ENCODE measurements at places on chromosomes 7 and 10.

GRCh38 chr7:13028036-13028824 lies 340.8 kb downstream of the ARL4A start:
- H3K4me1 ChIP-seq, result no peaks in the 10 kb centered on the region
- H3K27ac ChIP-seq, result peak overlapping the region; percentile 65
- no peak overlapping the region for H3K4me3 ChIP-seq
- H3K27me3 ChIP-seq, result no peaks in the 10 kb centered on the region

DNA sequence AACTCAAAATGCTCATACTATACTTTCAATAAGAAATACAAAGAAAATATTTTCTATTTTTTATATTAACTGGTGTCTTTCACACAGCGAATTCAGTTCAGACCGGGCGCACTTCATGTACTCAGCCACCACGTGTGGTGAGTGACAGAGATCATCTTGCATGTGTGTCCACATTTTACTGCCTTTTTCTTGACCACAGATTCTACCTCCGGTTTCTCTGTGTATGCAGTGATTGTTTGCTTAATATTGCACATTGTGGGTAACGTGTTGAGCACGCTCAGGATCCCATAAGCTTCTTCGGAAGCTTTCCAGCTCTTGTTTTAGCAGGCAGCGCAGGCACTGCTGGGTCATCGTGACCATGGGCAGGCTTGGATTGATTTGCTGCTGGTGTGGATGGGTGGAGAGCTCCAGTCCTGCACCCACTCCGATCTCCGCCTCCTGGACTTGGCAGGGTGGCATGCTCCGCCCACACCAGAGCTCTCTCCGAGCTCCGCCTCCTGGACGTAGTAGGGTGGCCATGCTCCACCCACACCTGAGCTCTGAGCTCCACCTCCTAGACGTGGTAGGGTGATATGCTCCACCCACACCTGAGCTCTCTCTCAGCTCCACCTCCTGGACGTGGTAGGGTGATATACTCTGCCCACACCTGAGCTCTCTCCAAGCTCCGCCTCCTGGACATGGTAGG lies 253.3 kb downstream of the DIP2C start:
- H3K4me1 ChIP-seq, result no peaks in the 10 kb centered on the region
- no peak overlapping the region for H3K4me3 ChIP-seq
- no peaks in the 10 kb centered on the region for H3K27me3 ChIP-seq
- DNase-seq, result no peak

DNA sequence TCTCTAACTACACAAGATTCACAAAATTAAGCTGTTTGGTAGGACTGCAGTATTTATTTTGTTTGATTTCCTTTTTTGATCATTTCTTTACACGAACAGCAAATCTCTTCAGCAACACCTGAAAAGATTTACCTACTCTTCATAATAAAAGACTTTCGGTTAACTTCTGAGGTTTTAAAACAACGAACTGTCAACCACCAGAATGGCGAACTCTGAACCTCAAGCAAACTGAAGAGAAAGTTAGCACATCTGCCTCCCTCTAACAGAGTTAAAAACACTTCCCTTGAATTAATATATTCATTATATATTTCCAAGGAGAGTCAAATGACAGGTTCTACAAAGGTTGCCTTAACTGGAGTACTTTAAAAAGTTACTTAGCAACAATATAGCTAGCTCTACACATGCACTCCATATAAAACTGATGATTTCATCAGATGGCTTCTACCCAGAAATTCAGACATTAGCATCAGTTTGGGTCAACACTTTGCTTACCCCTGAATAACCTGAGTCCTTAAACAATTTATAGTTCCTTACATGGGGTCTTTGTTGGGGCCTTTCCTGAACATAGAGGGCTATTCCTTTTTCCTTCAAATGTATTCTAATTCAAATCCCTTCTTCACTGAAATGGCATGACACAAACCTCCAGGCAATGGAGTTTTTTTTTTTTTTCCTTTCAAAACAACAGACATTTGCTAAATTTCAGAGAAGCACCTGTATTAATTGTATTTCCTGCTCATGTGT lies 118.3 kb downstream of the SEM1 start:
- no peaks in the 10 kb centered on the region for H3K4me1 ChIP-seq
- H3K4me3 ChIP-seq, result no peak overlapping the region
- no peak for DNase-seq
- no peaks in the 10 kb centered on the region for H3K27me3 ChIP-seq
- H3K27ac ChIP-seq, result no peak overlapping the region

DNA sequence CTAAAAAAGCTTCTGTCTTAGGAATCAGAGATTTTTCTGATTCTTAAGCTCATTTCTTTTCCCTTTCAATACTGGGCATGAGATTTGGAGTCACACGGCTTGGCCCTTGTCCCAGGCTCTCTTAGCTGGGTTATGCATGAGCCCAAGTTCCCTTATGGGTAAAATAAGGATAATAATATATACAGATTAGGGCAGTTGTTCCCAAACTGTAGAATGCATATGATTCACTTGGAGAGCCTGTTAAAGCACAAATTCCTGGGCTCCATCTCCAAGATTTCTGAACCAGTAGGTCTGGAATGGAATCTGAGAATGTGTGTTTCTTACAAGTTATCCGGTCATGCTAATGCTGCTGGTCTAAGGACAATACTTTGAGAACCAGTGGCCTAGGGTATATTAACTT lies 154.0 kb downstream of the REEP3 start:
- no peak overlapping the region for H3K4me3 ChIP-seq
- H3K36me3 ChIP-seq, result no peaks in the 10 kb centered on the region
- H3K27me3 ChIP-seq, result no peaks in the 10 kb centered on the region
- peaks cover 17% of the 10 kb centered on the region for H3K4me1 ChIP-seq
- no peak overlapping the region for H3K27ac ChIP-seq

DNA sequence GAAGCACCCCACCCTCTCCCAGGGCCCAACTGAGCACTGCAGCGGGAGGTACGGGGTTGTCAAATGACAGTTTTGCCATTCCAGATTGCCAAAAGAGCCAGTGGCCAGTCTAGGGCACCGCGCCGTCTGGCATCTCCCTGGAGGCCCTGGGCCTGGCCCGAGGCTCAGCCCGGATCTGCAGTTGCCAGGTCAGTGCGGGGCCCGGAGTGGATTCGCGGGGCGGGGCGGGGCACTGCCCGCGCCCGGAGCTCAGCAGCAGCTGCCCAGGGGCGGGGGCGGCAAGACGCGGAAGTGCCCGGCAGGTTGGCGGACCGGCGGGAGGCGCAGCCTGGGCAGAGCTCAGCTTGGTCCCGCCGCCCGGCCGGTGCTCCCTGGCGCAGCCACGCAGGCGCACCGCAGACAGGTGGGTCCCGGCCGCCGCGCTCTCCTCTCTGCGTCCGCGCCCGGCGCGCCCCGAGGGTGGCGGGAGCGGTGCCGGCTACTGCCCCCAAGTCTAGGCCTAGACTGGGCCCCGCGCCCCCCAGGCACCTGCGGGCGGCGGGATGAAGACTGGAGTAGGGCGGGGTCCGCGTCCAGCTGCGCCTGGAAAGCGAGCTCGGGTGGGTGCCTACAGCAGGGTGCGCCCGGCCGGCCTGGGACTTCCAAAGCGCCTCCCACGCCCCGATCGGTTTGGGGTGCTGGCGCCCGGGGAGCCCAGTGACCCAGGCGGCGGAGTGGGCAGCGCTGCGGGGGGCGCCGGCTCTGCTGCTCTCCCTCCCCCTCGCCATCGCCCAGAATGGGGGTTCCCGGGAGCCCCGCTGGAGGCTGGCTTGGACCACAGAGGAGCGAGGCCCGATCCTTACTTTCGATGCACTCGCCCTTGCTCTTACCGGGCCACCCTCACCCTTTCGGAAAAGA lies at the start of gene IRF5:
IRF5 (plus strand) TSS at position 281 of the 897 bp plus-strand sequence. CDS start 4,155 bp downstream, outside the sequence.
- H3K36me3 ChIP-seq, result no peaks in the 10 kb centered on the region
- no peaks in the 10 kb centered on the region for H3K27me3 ChIP-seq
- peak within 1 kb of the TSS; percentile 37 for H3K4me3 ChIP-seq
- peaks cover 13% of the 10 kb centered on the region for H3K4me1 ChIP-seq
- H3K27ac ChIP-seq, result peak within 1 kb of the TSS; percentile 60
- no peak for DNase-seq

DNA sequence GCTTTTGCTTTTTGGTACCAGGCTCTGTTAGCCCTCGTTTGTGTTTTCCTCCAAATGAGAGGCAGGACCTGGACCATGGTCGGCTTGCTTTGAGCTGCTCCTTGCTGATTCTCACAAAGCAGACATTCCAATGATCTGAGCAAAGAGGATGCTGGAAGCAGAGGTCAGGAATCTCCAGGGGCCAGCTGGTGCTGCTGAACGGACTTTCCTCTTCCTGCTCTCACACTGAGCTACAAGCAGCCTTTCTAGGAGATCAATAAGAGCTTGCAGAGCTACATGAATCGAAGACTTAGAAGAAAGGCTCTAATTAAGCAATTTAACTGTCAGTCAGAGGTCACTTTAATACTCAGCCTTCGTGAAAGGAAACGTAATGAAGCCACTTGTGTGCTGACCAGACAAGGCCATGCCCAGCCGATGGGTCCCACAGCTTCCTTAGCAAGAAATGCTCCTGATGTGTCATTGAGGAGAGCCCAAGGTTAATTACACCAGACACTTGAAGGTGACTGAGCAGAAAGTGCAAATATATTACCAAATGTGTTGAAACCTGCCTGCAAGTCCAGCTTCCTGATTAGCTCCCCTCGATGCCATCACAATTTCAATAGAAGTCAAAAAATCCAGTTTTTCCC lies 151.3 kb upstream of the RSU1 start:
- H3K4me3 ChIP-seq, result no peak overlapping the region
- H3K36me3 ChIP-seq, result no peaks in the 10 kb centered on the region
- H3K27ac ChIP-seq, result peak overlapping the region; percentile 86
- DNase-seq, result no peak
- H3K27me3 ChIP-seq, result no peaks in the 10 kb centered on the region
- H3K4me1 ChIP-seq, result peaks cover 6% of the 10 kb centered on the region

GRCh38 chr10:108560488-108560887 lies 1362.8 kb downstream of the XPNPEP1 start:
- no peak overlapping the region for H3K27ac ChIP-seq
- DNase-seq, result no peak
- no peaks in the 10 kb centered on the region for H3K27me3 ChIP-seq
- no peak overlapping the region for H3K4me3 ChIP-seq

GRCh38 chr7:49151146-49151545 lies 226.8 kb downstream of the CDC14C start:
- no peak for DNase-seq
- H3K4me1 ChIP-seq, result no peaks in the 10 kb centered on the region
- no peak overlapping the region for H3K27ac ChIP-seq
- no peaks in the 10 kb centered on the region for H3K27me3 ChIP-seq
- H3K4me3 ChIP-seq, result no peak overlapping the region
- H3K36me3 ChIP-seq, result no peaks in the 10 kb centered on the region

DNA sequence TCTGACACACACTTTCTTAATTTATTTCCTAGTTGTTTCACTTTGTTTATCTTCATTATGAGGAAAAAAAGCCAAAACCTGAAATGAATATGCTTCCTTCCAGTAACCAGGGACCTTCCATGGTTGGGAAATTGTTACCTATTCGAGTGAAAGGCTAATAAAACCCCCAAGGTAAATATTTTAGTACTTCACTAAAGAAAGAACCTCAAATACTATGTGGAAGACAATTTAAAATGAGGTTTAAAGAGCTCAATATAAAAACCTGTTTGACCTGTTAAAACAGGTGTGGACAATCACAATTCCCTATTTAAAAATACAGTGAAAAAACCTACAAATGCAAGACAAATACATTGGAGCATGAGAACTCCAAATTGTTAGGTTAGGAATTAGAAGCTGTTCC lies 192.6 kb downstream of the CFTR start:
- H3K4me1 ChIP-seq, result no peaks in the 10 kb centered on the region
- no peaks in the 10 kb centered on the region for H3K36me3 ChIP-seq
- H3K4me3 ChIP-seq, result no peak overlapping the region
- no peak overlapping the region for H3K27ac ChIP-seq

DNA sequence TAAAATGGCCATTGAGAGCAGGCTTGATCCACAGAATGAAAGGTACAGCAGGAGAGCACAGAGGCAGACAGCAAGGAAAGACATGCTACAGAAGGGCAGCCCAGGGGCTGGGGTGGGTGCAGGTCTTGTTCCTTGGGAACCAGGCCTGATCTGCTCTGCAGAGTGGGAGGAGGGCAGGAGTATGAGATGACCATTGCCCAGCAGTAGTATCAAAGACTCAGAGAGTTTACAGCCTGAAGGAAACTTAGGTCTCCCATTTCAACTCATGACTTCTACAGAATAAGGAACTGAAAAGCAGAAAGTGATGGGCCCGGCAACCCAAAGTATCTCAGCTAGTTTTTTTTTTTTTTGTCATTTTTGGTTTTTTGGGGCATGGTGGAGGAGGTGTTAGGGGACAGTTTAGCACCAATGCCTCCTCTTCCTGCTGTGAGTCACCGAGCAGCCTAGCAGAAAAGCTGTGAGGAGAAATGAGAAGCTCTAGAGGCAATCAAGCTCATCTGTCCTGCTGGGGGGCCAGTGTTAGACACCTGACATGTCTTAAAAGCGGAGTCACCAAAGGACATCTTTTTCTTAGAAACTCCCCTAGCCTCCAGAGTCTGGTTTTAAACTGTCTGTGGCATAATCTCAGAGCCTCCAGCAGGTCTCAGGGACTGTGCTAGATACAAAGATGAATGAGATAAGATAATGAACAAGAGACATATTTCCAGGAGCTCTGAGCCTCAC lies 34.3 kb upstream of the HERPUD2 start:
- H3K36me3 ChIP-seq, result no peaks in the 10 kb centered on the region
- H3K27me3 ChIP-seq, result no peaks in the 10 kb centered on the region
- H3K4me1 ChIP-seq, result peaks cover 4% of the 10 kb centered on the region
- DNase-seq, result no peak

DNA sequence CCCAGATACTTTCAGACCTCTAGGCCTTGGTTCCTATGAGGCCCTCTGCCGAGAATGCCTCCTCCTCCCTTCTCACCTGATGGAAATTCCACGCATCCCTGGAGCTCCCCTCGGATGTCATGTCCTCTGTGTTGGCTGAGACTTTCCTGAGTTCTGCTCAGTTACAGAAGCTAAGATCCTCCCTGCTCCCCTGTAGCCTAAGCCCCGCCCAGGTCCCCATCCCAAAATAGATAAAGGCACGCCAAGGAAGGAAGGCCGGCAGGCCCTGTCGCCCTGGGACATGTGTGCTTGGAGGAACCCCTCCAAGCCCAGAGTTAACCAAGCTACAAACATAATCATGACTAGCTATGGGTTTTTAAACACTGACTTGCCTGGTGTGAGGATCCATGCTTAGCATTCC lies 123.5 kb downstream of the SORBS1 start:
- H3K36me3 ChIP-seq, result no peaks in the 10 kb centered on the region
- no peak overlapping the region for H3K4me3 ChIP-seq
- no peaks in the 10 kb centered on the region for H3K27me3 ChIP-seq
- no peak for DNase-seq
- no peak overlapping the region for H3K27ac ChIP-seq
- H3K4me1 ChIP-seq, result no peaks in the 10 kb centered on the region

GRCh38 chr10:48611133-48611532 lies 6.3 kb upstream of the ARHGAP22 start:
- no peaks in the 10 kb centered on the region for H3K27me3 ChIP-seq
- no peak overlapping the region for H3K4me3 ChIP-seq
- H3K27ac ChIP-seq, result no peak overlapping the region

- H3K36me3 ChIP-seq, result no peaks in the 10 kb centered on the region
- H3K27me3 ChIP-seq, result no peaks in the 10 kb centered on the region
- no peaks in the 10 kb centered on the region for H3K4me1 ChIP-seq
- DNase-seq, result no peak
- H3K27ac ChIP-seq, result no peak overlapping the region
These were observed 736.9 kb downstream of the PARD3 start for GRCh38 chr10:34078017-34078744.
